ENCODE measurements at places on chromosomes 5 and 9.

- no peak overlapping the region for H3K4me3 ChIP-seq
- H3K27me3 ChIP-seq = no peaks in the 10 kb centered on the region
- H3K27ac ChIP-seq = no peak overlapping the region
- peaks cover 2% of the 10 kb centered on the region for H3K4me1 ChIP-seq
Observed at GRCh38 chr5:160097991-160098390, 21.3 kb downstream of the PWWP2A start.

- H3K4me1 ChIP-seq = no peaks in the 10 kb centered on the region
- no peak overlapping the region for H3K4me3 ChIP-seq
- no peak for DNase-seq
- H3K27ac ChIP-seq = no peak overlapping the region
- H3K36me3 ChIP-seq = no peaks in the 10 kb centered on the region
Observed at GRCh38 chr9:81535542-81536241, 153.7 kb downstream of the TLE1 start.

- no peak overlapping the region for H3K4me3 ChIP-seq
- H3K36me3 ChIP-seq = no peaks in the 10 kb centered on the region
- no peak overlapping the region for H3K27ac ChIP-seq
- no peaks in the 10 kb centered on the region for H3K4me1 ChIP-seq
- no peaks in the 10 kb centered on the region for H3K27me3 ChIP-seq
- DNase-seq = no peak
Observed at GRCh38 chr5:157049605-157050004, 9.3 kb downstream of the HAVCR1 start.

DNA sequence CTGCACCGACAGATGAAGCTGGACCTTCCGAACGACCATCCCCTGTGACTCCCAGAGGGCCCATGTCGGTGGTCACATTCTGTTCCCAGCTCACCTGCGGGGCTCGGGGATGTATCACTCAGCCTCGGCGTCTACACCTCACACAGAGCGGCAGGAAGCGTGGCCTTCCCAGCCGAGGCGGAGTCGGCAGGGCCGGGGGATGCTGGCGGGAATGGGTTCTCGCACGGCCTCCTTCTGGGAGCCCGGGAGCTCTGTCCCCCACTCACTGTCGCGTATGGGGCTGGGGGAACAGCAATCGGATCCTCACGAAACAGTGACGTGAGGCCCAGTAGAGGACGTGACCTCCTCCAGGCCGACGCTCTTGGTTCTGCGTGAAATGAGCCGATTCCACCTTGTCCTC, 20.4 kb downstream of the NACC2 start:
- no peaks in the 10 kb centered on the region for H3K27me3 ChIP-seq
- no peak for DNase-seq
- no peaks in the 10 kb centered on the region for H3K4me1 ChIP-seq
- no peak overlapping the region for H3K27ac ChIP-seq
- no peak overlapping the region for H3K4me3 ChIP-seq
- H3K36me3 ChIP-seq = no peaks in the 10 kb centered on the region

DNA sequence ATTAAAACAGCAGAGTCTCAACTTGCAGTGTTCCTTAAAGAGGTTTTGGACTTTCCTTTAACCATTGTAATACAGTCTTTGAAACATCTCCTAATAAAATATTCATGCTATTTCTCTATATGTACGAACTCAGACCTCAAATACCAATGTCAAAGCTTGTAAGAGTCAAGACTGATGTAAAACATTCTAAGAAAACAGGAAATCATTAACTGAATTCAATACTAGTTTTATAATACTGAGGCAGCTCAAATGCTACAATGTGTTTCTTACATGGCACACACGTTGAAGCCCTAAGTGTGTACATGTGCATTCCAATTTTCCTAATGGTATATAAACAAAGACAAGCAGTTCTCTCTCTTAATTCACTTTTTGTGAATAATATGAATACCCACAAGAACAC, 11.6 kb downstream of the PSIP1 start:
- no peaks in the 10 kb centered on the region for H3K4me1 ChIP-seq
- H3K27ac ChIP-seq = no peak overlapping the region
- peaks cover 6% of the 10 kb centered on the region for H3K36me3 ChIP-seq
- no peak for DNase-seq
- no peaks in the 10 kb centered on the region for H3K27me3 ChIP-seq
- H3K4me3 ChIP-seq = no peak overlapping the region

DNA sequence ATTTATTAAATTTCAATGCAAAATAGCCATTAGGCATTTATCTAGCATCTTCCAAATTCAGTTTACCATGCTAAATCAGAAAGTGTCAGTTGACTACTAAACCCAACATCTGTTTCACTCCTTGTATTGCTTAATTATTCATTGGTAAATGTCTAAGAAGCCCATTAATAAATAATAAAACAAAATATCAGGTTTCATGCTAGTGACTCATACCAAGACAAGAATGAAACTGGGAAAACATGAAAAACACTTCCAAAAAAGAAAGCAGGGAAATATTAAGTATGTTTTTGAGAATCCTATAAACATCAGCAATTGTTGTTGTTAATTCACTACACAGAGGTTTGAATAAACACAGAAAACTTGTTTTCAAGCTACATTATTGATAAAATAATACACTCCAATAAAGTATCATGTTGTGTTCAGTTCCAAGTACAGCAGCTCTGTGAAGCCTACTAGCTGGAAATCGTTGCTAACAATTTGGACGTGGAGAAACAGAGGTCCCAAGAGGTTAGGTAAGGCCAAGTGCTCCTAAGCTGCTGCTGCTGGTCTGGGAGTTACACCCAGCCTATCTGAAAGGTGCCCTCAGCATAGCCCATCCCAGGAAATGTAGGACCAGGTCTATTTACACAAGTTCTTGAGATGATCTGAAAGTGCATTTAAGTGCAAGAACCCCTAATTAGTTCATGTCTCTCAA, 78.8 kb downstream of the GNAQ start:
- H3K4me1 ChIP-seq = peaks cover 7% of the 10 kb centered on the region
- DNase-seq = no peak
- H3K27me3 ChIP-seq = no peaks in the 10 kb centered on the region
- peaks cover 5% of the 10 kb centered on the region for H3K36me3 ChIP-seq
